Mesenchymal stem cell (in vitro differentiated cells and primary cell): ENCODE measurements at places on chromosomes 1 and 21.
A peak's percentile ranks its signal among the peaks of the same experiment; 100 is the strongest.

DNA sequence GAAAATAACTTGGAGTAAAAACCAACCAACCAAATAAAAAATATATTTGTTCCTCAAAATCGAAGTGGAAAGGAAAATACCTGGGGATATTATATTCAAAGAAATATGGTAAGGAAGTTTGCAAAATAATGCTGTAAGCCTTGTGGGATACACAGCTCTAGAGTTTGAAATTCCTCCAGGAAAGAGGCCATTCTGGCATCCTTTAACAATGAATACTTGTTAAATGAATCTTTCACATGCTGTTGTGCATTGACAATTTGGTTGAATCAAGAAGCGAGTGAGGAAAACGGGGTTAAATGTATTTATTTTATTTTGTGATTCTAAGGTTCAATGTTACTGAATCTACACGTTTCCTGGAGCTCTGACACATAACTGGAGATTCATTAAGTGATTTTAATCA lies 30.5 kb upstream of the NTNG1 start:
- H3K36me3 ChIP-seq: no peaks in the 10 kb centered on the region
- no peaks in the 10 kb centered on the region for H3K27me3 ChIP-seq
- no peak overlapping the region for H3K4me3 ChIP-seq
- no peak for DNase-seq
- H3K27ac ChIP-seq: no peak overlapping the region

GRCh38 chr1:75305061-75305460 lies 170.9 kb downstream of the LHX8 start:
- no peak for DNase-seq
- H3K27me3 ChIP-seq: no peaks in the 10 kb centered on the region
- no peak overlapping the region for H3K27ac ChIP-seq
- H3K4me1 ChIP-seq: no peaks in the 10 kb centered on the region

DNA sequence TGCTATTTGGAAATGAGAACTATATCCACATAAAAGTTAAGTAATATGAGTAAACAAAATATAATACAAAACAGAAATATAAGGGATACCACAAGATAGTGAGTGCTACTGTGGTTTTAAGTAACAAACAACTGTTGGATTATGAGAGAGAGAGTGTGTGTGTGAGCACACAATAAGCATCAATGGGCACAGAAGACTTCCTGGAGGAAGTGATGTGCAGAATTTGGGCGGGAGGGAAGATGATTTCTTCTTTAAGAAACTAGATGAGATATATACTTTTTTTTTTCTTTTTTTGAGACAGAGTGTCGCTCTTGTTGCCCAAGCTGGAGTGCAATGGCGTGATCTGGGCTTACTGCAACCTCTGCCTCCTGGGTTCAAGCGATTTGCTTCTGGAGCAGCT lies 7.9 kb upstream of the IER5 start:
- H3K36me3 ChIP-seq: no peaks in the 10 kb centered on the region
- H3K4me1 ChIP-seq: peaks cover 8% of the 10 kb centered on the region
- no peak overlapping the region for H3K27ac ChIP-seq
- no peak overlapping the region for H3K4me3 ChIP-seq

DNA sequence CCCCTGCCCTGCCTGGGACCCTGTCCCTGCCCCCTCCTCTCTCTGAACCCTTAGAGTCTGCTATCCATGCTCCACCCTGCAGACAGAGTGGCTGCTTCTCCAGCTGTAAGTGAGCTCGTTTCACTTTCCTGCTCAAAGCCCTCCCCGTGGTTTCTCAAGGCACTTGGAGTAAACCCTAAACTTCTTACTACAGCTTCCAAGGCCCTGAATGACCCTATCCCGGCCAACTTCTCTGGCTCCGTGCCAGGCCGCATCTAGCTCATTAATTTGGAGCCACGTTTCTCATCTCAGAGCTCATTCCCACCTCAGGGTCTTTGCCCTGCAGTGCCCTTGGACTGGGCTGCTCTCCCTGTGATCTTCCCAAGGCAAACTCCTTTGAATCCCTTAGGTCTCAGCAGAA lies 235.1 kb upstream of the RUNX1 start:
- no peak overlapping the region for H3K4me3 ChIP-seq
- H3K27me3 ChIP-seq: no peaks in the 10 kb centered on the region
- no peak overlapping the region for H3K27ac ChIP-seq
- DNase-seq: peak; percentile 12
- peaks cover 1% of the 10 kb centered on the region for H3K4me1 ChIP-seq
